ENCODE measurements at places on chromosomes 16 and 17.

DNA sequence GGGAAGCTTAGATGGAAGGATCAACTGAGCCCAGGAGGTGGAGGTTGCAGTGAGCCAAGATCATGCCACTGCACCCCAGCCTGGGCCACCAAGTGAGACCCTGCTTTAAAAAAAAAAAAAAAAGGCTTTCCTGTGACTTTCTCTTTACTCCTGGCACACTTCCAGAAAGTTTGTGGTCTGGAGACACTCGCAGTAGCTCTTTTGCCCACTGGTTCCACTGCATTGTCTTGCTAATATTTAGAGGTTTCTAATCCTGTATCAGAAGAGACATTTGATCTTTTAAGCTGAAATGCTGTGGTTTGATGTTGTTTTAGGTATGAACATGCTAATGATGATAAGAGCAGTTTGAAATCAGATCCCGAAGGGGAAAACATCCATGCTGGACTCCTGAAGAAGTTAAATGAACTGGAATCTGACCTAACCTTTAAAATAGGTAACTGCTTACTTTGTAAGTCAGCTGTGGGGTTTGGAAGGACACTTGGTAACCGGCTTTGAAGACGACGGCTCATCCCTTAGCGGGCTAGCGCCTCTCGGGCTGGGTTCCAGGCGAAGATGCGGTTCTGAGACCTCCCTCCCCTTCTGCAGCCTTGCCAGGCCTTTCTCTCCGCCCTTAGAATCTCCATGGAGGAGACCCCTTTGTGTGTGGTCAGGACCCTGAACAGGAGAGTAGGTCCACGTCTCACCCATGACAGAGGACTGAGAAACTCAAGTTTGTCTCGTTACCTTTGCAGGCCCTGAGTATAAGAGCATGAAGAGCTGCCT, 23.1 kb downstream of the NTAN1 start:
- no peak for DNase-seq

DNA sequence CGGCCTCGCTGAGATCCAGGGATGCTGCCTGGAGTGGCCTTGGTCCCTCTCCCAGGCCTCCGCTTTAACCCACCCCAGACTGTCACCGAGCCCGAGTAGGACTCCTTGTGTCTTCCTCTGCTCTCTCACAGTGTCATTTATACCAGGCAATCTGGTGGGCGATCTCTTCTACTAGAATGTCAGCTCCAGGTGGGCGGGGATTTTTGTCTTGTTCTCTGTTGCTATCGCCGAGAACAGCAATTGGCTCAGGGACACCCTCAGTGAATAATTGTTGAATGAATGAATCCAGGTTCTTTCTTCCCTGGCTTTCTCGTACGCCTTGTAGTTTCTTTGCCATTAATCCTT, 591 bp downstream of the DHX38 start:
- peak; percentile 16 for DNase-seq

DNA sequence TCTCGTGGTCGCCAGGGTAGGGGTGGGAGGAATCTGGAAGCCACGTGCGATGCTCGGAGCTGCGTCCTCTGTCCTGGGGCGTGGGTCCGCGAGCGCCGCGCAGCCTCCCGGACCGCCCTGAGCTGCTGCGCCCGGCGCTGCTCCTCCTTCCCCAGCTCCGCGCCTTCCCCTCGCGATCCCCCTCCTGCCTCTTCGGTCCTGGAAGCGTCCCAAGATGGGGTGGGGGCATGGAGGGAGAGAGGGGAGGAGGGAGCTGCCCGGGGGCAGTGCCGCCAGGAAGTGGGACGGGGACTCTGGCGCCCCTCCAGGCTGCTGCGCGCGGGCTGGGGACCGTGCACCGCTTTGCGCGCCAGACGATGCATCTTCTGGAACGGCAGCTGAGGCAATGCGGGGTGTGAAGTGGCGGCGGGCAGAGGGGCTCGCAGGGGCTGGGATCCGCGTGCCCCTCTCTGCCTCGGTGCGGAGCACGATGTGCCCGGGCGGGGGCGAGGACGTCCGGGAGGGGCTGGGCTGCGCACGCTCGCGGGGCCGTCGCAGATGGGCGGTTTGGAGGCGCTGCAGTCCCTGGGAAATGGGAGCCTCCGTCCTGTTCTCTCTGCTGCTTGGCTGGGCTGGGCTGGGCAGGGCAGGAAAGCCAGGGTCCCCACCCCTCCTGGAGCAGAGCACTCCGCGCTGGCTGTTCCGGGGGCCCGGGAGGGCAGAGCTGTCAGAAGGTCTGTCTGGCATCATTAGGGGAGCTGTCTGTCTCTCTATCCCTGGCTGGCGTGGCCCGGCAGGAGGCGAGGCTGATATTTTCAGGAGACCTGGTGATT, 388.0 kb downstream of the SEC14L1 start:
- DNase-seq: peak; percentile 39

DNA sequence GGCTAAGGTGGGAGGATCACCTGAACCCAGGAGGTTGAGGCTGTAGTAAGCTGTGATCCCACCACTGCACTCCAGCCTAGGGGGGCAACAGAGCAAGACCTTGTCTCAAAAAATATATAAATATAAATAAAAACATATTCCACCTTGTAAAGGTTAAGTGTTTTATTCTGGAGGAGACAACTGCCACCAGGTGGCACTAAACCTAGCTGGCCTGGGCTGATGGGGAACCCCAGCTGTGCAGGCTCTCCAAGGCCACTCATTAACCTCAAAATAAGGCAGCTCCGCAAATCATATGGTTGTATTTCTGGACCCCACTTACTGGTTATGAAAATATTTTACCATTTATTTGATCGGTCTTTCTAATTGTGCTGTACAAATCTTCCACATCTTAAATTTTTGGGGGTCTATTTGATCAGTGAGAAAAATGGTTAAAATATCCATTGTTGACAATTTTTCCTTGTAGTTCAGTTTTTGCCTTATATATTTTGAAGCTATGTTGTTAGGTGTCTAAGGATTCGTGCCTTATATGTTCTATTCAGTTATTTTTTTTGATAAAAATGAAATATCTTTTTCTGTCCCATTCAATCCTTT, 8.5 kb upstream of the ICAM2 start:
- peak; percentile 49 for DNase-seq

DNA sequence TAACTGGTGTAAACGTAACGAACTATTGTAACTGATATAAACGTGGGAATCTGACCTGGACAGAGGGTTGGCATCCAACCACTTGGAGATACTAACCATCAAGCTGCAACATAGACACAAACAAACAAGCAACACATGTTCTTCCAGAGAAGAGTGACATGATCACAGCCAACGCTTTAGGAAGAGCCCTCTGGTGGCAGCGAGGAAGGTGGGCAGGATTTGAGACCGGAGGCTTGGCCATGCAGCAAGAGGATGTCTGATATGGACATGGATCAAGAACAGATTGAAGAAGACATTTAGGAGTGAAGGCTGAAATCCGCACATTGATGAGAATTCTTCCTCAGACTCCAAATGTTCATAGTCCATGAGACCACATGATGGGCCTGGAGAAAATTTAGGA, 40.3 kb upstream of the TNRC6A start:
- no peak for DNase-seq

DNA sequence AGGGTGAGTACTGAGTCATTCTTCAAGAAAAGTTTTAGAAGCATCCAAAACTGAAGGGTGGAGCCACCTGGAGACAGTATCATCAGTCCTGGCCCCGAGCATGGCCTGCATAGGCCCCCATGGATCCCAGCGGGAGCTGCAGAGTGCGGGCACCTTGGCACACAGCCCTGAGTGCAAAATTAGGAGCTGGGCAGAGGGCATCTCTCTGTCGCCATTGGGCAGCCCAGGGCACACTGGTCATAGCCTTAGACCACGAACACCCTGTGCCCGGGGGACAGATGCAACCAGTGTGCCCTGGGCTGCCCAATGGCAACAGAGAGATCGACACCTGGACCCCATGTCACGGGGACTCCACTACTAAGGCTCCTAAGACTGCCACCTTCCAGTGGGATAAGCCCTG, 14.6 kb downstream of the MAPT start:
- no peak for DNase-seq

- no peak for DNase-seq
Measured at GRCh38 chr16:89295915-89296314, 78.4 kb downstream of the ZNF778 start.

DNA sequence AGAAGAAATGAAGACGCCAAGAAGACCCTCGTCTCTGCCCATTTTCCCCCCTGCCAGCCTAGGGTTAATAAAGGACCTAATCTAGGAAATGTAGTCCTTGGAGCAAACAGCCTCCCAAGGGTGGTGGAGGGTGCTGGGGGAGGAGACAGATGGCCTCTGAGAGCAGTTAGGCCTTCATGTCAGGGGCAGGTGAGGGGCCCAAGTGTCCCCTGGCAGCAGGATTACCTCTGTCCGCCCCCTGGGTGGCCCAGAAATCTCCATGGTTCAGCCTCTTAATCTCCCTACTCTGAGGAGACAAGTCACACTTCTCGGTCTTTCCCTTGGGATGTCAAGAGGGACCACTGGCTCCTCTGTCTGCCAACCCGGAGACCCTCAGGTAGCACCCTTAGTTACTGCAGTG, 365.4 kb upstream of the TNRC6C start:
- no peak for DNase-seq

DNA sequence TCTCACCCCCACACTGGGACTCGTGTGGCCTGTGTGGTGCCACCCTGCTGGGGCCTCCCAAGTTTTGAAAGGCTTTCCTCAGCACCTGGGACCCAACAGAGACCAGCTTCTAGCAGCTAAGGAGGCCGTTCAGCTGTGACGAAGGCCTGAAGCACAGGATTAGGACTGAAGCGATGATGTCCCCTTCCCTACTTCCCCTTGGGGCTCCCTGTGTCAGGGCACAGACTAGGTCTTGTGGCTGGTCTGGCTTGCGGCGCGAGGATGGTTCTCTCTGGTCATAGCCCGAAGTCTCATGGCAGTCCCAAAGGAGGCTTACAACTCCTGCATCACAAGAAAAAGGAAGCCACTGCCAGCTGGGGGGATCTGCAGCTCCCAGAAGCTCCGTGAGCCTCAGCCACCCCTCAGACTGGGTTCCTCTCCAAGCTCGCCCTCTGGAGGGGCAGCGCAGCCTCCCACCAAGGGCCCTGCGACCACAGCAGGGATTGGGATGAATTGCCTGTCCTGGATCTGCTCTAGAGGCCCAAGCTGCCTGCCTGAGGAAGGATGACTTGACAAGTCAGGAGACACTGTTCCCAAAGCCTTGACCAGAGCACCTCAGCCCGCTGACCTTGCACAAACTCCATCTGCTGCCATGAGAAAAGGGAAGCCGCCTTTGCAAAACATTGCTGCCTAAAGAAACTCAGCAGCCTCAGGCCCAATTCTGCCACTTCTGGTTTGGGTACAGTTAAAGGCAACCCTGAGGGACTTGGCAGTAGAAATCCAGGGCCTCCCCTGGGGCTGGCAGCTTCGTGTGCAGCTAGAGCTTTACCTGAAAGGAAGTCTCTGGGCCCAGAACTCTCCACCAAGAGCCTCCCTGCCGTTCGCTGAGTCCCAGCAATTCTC, 27.4 kb downstream of the STH start:
- DNase-seq: no peak

DNA sequence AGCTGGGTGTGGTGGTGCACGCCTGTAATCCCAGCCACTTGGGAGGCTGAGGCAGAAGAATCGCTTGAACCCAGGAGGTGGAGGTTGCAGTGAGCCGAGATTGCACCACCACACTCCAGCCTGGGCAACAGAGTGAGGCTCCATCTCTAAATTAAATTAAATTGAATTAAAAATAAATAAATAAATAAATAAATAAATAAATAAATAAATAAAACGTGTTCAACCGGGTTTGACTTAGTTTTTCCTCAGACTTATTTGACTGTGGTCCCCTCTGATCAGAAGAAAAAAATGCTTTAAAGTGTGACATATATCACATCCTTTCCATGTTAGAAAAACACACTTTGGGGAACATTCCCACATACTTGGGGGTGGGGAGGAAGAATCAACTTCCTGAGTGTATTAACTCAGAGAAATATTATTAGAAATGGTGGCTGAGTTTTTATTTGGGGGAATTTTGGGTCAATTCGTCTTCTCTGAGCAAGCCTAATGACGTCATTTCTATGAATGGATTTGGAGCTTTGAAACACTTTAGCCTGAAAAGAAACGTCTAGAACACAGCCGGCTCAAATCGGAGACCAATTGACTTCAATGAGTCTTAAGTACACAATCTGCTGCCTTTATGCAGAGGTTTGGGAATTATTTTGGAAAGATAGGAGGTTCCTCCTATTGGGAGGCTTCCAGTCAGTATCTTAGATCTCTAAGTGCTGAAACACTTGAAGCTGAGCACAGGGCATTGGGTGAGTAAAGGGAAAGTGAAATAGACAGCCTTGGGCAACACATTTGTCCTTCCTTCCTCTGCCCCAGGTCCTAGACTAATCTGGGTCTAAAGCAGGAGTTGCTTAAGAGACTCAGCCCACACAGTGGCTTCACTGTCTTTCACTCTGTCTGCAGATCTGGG, 132.6 kb downstream of the PITPNC1 start:
- DNase-seq: no peak

DNA sequence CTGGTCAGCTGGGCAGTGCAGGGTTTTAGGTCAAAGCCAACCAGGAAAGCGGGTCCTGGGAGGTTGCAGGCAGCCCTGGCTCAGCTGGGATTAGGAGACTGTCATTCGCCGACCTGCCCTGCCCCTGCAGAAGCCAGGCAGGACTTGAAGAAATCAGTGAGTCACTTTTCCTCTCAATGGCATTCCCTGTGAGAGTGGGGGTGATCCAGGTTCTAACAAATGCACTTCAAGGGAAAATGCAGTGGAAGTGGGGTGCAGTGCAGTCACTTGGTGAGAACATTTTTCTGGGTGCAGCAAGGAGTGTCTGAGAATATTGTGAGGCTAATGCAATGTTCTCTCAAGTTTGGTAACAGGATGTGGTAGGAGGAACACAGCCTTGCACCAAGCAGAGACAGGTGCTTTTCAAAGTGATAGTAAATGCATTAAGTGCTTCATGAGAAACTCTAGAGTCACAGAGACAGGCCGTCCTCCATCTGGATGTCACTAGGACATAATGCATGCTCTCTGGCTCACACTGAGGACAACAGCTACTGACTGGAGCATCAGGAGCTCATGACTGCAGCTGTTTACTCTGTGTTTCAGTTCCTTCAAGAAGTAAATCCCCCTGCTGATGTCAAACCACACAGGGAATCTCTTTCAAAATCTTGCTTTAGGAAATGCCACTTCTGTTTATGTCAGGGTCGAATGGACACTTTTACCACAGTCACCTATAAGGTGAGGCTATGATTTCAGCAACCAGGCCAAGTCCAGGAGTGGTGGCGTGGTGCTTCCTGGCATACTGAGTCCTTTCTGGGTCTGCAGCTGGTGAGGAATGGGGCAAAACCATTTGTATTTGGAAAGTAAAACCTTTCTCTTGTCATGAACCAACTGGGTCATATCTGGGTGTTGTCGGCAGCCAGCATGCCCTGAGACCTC, 16.7 kb downstream of the CDK5R1 start:
- DNase-seq: no peak

GRCh38 chr16:65222049-65222448, 100.2 kb upstream of the CDH11 start:
- no peak for DNase-seq

- DNase-seq: no peak
Measured at GRCh38 chr17:50009282-50009681, 14.3 kb upstream of the DLX3 start.
